ENCODE measurements at places on chromosomes 2 and 18.

- DNase-seq = no peak
Observed at GRCh38 chr18:47964053-47964452, 33.6 kb upstream of the SMAD2 start.

DNA sequence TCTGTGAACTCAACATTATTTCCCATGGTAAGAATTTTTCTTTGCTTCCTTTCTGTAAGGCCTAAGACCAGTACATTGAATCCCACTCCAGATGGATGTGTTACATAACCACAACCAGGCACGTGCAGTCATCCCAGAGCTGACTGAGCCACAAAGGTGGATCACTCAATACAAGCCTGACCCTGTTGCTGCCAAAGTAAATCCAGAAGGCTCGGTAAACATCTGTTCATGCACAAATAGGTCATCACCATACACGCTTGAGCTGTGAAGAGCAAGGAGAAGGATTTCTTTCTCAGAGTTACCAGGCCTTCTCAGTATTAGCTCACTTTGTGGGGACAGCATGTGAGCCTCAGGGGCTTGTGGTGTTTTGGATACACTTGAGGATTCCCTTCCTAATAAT is 791.4 kb upstream of the FANCL start:
- no peak for DNase-seq

DNA sequence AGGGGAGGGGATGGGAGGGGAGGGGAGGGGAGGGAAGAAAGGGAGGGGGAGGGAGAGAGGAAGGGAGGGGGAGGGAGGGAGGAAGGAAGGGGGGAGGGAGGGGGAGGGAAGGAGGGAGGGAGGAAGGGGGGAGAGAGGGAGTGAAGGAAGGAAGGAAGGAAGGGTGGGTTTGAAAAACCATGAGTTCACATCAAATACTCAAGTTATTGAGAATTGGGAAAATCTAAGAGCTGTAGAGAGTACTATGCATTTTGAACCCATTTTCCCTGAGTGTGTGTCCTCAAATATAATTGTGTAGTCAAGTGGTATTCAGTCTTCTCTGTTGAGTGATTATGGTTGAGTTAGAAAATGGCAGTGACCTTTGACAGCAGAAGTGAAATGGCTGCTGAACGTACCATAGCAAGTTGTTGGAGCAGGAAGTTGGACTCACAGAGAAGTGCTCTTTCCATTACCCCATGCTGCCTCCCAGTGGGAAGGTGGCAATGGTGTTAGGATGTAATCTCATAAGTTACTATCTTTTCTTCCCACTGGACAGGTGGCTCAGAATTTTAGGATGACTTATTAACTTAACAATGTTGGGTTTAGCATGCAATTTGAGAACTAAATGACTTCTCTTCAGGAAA is 214.6 kb downstream of the SETBP1 start:
- DNase-seq = peak; percentile 52

DNA sequence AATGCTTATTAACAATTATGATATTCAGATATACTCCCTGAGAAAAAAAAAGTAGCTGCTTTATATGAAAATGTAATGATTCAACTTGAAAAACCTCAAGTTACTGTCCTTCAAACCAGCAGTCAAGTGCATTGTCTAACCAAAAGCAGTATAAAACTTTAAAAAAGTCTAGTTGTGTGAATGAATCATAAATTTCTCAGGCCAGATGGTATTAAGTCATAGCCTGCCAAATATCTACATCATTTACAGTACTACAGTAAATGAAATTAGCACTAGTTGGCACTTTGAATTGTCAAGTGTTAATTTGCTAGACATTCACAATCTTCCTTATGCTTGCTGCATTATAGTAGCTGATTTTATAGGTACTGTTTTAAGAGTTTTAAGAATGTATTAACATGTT is 85.9 kb downstream of the CBLN2 start:
- no peak for DNase-seq

GRCh38 chr2:30421604-30422443 is 25.2 kb upstream of the LCLAT1 start:
- DNase-seq = peak; percentile 94

- DNase-seq = peak; percentile 10
Observed at GRCh38 chr2:150788426-150789140, 301.1 kb upstream of the RND3 start.

- peak; percentile 42 for DNase-seq
Observed at GRCh38 chr2:120596191-120596811, 139.4 kb upstream of the GLI2 start.

DNA sequence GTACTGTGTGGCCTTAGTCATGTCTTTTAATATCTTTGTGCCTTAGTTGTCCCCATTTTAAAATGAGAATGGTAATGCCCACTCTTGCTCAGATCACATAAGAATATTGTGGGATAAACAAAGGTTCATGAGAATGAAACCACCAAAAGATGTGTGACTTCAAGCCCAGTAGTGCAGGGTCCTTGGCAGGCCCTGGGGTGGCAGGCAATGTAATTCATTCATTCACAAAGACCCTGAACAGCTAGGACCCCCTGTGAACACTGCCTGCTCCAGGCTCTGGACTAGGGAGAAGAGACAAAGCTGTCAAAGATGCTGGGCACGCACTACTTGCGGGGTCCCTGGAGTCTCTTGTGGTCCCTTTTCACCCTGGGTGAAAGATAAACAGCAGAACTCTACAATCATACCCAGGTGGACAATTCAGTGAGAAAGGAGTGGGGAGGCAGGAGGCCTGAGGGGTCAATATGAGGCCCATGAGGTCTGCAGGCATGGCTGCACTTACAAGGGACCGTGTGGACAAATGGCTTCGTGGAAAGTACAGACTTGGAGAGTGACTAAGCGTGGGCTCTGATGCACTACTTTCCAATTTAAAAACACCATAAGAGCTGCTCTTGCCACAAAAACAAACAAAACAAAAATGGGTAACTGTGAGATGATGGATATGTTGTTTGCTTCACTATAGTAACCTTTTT is 136.1 kb downstream of the SMAD7 start:
- DNase-seq = peak; percentile 24

- peak; percentile 11 for DNase-seq
Observed at GRCh38 chr2:147569426-147569825, 275.4 kb upstream of the ACVR2A start.

DNA sequence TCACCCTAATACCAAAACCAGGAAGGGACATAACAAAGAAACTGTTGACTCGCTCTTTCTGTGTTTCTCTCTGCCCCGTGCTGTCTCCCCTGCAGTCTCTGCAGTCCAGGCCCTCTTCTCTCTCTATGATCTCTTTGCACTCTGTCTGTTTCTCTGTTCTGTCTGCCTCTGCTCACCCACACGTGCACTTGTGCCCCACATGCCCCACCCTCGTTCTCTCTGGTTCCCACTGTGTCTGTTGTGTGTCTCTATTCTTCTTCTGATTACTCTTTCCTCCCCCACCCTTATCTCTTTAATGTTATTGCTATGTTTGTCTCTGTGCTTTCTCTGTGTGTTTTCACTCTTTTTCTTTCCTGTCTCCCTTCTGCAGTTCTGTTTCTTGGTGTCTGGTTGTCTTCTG is 54.0 kb downstream of the NAT8 start:
- no peak for DNase-seq

DNA sequence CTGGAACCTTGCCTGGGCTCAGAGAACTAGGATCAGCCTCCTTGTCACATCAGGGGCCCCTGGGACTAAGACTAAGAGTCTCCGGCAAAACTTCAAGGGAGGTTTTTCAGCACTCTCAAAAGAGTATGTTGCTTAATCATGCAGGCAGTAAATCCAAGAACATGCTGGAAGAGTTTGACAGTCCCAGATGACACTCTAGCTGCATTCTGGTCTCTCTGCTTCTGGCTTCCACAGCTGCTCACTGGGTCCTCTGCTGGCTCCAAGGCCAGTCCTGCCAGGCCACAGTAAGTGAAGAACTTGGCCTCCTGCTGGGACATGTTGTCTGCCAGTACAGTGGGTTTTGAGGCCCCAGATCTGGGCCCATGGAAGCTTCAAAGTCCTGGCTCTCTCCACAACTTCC is 45.2 kb upstream of the IL1RL1 start:
- no peak for DNase-seq

- no peak for DNase-seq
Observed at GRCh38 chr2:121884078-121884477, 128.6 kb downstream of the TSN start.

- peak; percentile 59 for DNase-seq
Observed at GRCh38 chr2:37648331-37649011, 23.0 kb downstream of the CDC42EP3 start.

- DNase-seq = peak; percentile 83
Observed at GRCh38 chr2:96523659-96524481, 12.7 kb upstream of the ARID5A start.

- DNase-seq = peak; percentile 17
Observed at GRCh38 chr2:119421741-119422140, 9.9 kb upstream of the TMEM37 start.

- DNase-seq = peak; percentile 64
Observed at GRCh38 chr2:160657196-160657595, 163.6 kb upstream of the RBMS1 start.

DNA sequence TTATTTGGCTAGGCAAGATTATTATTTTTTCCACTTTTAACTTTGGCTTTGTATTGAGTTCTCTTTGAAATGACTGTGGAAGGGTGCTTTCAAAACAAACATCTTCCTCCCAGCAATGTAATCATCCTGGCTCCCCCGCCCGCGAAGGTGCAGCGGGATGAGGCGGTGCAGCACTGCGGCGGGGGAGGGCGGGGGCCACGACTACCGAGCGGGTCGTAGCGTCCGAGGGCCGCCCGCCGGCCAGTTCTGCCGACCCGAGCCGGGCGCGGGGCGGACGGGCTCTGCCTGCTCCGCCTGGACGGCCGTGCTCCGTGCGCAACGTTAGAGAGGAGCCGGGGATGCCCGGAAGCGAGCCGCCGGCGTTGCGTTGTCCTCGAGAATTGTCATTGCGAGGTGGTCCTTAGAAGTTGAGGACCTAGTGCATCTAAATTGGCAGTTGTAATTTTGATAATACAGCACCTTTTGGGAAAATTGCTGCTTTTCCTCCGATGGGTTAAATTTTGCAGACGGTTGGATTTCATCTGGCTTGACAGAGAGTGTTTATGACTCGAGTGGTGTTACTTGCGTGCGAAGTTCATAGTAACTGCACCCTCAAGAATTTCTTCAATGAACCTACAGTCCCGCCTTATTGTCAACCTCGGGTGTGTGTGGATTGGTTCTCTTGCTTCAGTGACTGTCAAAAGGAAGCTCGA is 1.1 kb downstream of the EPC2 start:
- DNase-seq = peak; percentile 93

- no peak for DNase-seq
Observed at GRCh38 chr2:144067506-144067905, 452.4 kb downstream of the ZEB2 start.

GRCh38 chr2:182230561-182230960 is 196.3 kb downstream of the PDE1A start:
- peak; percentile 62 for DNase-seq

- no peak for DNase-seq
Observed at GRCh38 chr2:75055142-75055819, 96.8 kb downstream of the POLE4 start.

DNA sequence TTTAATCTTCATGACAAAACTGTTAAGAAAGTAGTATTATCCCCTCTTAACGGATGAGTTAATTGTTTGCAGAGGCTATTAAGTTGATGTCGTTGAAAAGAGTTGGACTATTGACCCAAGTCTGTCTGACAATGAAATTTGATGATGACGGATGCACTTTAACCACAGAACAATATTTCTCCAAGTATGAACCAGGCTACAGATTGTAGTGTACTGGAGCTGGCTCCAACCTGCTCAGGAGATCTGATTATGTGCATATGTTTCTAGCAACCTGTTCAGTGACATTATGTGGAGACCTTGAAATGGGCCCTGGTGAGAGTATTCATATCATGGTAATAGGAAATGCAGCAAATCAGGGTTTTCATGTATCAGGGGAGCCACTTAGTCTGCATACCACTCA is 174.1 kb downstream of the CDH7 start:
- no peak for DNase-seq

DNA sequence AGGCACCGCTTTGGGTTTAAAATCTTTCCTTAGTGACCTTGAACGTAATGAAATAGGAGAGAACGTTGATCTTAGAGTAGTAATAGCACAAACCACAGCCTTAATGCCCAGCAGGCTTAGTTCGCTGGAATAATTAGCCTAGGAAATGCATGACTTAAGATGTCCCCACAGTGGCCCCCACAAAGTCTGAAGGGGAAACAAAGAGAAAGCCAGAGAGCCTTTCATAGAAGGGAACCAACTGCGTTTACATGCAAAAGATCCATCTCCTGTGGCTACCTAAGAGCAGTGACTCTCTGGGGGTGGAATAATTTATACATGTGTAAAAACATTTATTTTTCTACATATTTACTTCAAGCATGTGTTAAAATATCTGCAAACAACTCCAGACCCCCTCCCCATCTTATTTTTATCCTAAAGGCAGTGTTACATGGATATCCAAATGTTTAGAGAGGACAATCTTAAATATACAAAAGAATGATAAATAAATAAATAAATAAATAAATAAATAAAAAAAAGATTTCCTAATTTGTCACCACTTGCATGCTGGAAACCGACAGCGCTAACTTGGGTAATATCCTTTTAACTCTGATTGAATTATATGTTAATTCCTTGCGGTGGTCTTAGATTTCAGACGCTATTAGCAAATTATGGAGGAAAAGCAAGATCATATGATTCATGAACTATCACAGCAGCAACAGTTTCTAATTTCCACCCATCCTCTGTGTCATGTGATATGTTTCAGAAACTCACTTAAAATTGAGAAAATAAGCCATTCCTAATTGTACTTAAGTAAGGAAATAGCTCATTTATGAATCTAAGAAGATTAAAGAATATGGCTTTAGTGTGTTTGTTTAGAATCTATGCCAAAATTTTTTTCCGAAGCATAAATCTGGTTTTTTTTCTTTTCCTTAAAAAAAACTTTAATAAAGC is 23.4 kb upstream of the CYP1B1 start:
- no peak for DNase-seq

- DNase-seq = peak; percentile 72
Observed at GRCh38 chr2:240640939-240641338, 15.7 kb downstream of the GPR35 start.

DNA sequence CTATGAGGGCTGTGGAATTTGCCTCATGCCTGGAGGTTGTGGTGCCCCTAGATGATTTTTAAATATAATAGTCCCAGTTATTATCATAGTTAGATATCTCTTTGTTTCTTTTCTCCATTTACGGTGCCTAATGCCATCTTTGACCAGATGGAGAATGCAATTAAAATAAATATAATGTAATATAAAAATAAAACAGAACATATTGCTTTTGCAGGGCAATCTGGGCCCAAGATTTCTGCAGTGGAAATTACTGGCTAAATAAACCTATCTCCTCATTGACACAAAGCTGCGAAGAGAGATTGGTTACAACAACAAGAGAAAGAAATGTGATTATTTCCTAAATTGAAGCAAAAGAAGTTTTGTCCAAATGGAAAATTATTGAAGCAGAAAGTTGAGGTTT is 51.8 kb downstream of the CPO start:
- DNase-seq = no peak

All from GM23248 (cell line).